ENCODE measurements at places on chromosomes 13 and 19. TPM values are rescaled to one million over a fixed set of nuclear protein-coding genes. Genes with fewer than 3 reads are reported as not detected.

The CEACAM7 gene
- not detected for total RNA-seq

The SIGLEC10 gene
- not detected for total RNA-seq

The MYPOP gene
- 3.5 TPM for total RNA-seq

The ZNF575 gene
- total RNA-seq = not detected

The SMG9 gene
- total RNA-seq = 17.3 TPM

The TNFSF13B gene
- total RNA-seq = 7.2 TPM

The ELAVL3 gene
- total RNA-seq = not detected

The TEX101 gene
- total RNA-seq = not detected

The ZNF723 gene
- not detected for total RNA-seq

The NKPD1 gene
- total RNA-seq = not detected
